Stimulated activated CD8-positive, alpha-beta memory T cell treated with anti-CD3 and anti-CD28 coated beads, Interleukin-7, amount 100 ng/mL, for 1 hour (primary cell): ENCODE measurements at places on chromosomes 4 and X.

- DNase-seq, result no peak
Observed at GRCh38 chr4:76306882-76307659, 538 bp downstream of the STBD1 start.

- DNase-seq, result no peak
Observed at GRCh38 chr4:78379040-78379439, 172.5 kb upstream of the ANXA3 start.

- no peak for DNase-seq
Observed at GRCh38 chr4:41815473-41815872, 66.9 kb upstream of the PHOX2B start.

DNA sequence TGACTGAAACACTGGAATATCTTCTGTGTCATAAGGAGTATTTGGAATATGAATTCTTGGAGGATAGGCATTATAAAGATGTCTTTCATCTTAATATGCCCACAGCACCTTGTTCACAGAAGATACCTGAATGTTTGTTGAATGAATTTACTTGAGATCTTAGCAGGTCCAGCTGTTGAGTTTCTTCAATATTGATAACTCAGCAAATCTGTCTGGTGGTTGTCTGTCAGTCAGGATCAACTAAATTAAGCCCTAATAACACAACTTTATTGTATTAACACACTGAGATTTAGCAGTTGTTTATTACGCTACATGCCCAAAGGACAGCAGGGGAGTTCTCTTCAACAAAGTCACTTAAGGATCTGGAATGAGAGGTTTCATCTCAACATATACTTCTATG is 106.5 kb downstream of the CNOT6L start:
- no peak for DNase-seq
